ENCODE measurements at places on chromosomes 11 and 22.

- DNase-seq = no peak
Observed at GRCh38 chr11:34299284-34299972, 58.4 kb downstream of the ABTB2 start.

DNA sequence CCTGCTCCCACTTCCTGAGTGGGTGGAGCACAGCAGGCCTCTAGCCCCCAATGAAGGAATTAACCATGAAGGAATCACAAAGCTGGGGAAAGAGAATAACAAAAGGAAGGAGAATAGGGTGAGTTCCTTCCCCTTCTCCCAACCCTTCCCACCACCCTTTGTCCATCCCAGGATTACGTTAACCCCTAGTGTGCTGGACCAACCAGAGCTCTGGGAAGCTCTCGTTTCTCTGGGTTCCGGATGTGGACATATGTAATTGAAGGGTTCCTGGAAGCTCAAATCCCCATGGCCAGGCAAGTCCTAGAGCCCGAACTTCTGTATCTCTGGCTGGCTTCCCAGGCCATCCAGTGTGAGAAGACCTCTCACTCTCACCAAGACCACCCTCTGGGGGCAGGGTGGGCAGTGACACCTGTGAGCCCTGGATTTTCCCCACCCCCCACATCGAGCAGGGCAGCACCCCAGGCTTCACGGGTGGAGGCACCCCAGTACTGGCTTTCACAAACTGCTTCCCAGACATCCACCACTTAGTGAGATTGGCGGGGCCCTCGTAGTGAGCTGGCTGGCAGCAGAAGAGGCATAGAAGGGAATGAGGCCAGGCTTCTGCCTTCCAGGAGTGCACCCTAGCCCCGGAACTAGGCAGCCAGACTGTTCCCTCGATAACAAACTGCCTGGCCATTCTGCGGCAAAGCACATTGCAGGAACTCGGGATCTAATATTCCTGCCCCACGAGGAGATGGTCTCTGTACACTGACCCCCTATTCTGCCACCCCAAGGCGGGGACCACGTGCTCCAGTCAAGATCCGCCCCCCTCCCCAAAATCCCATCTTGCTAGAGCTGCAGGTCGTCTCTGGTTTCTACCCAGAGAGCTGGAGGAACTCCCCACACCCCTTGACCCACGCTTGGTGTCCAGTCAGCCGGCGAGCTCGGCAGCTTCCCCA, 2.1 kb downstream of the NECTIN1 start:
- no peak for DNase-seq

DNA sequence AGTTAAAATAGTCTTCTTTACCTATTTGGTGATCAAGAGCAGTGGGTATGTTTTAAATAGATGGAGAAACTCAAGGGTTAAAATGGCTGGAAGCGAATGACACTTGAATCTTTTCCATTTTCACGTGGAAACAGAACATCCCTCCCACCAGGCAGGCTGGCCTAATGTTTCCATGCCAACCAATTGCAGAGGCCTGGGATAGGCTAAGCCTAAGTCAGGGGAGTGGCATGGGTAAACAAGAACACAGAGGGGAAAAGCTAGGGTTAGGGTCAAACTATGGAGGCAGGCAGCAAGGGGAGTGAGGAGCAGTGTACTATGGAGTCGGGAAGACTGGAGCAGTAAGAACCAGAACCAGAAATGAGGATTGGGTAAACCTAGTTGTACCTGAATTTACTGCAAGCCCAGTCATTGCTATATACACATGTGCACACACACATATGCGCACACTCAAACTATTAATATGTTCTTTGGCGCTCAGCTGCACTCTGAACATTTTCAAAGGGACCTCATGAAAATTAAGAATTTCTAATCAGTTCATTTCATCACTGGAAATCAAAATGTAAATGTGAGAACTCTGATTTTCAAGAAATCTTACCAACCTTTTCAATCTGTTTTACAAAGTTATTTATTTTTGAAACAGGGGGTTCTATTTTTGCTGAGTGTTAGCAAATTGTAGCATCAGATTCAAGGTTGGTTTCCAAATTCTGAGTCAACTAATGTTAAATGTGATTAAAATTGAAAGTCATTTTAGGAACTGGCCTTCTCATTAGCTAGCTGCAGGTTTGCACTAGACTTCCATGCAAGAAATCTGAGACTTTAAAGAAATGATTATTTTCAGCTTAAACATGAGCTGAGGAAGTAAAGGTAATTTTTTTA, 327.0 kb upstream of the CCDC90B start:
- DNase-seq = no peak

DNA sequence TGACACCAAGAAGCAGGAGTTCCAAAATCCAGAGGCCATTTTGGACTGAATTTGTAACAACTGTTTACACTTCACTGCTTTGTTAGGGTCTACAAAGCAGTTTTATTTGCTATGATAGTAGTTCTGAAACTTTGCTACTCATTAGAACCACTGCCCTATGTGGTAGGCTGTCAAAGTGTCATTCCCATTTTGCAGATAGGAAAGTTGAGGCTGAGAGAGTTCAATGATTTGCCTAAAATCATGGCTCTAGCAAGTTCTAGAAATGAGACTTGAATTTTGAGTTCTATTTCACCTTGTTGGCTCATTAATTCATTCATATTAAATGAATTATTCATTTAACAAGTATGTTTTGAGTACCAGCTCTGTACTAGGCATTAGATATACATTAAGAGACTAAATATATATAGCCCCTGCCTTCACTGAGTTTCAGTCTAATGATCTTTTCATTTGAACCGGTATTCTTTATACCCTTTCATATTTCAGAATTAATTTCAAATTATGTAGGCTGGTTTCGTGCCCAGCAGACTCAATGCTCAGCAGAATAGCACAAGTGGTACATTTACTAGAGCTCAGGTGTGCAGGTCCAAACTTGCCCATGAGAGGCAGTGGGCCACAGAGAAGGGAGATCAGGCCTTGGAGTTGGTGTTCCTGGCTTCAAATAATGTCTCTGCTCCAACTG, 93.5 kb downstream of the ME3 start:
- DNase-seq = no peak

DNA sequence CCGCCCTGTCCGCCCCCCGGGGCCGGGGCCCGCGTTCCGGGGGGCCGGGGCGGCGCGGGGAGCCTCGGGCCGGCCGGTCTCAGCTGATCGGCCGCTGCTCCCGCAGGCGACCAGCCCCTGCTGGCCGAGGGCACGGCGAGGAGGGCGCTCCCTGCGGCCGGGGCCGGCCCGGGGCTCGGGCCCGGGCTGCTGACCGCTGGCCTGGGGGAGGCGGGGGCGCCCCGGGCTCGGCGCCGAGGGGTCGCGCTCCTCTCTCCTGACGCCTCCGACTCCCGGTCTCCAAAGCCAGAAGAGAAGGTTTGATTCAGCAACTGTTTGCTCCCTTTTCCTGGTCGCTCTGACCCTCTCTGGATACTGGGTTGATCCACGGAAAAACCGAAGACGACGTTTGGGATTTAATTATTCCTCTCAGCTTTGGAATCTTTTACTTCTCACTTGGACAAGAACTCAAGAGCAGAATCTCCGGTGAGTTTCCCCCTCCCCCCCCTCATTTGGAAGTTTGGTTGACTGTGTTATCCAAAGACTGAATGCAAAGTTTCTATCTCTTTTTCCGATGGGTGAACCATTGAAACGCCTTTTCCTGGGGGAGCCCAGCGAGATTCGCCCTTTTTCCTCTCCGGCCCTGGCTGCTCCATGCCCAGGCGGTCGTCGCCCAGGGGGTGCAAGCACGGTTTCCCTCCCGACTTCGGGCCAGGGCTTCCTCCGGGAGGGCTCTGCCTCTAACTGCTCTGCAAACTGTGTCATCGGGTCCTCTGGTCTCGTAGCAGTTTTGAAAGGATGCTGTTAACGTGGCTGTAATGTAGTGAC, 725 bp downstream of the KDM2A start:
- DNase-seq = peak; percentile 36

All from activated naive CD8-positive, alpha-beta T cell treated with anti-CD3 and anti-CD28 coated beads, Interleukin-2, amount 50 U/mL, for 24 hours (primary cell).